ELR (cell line): ENCODE measurements at places on chromosomes 2 and 18.

DNA sequence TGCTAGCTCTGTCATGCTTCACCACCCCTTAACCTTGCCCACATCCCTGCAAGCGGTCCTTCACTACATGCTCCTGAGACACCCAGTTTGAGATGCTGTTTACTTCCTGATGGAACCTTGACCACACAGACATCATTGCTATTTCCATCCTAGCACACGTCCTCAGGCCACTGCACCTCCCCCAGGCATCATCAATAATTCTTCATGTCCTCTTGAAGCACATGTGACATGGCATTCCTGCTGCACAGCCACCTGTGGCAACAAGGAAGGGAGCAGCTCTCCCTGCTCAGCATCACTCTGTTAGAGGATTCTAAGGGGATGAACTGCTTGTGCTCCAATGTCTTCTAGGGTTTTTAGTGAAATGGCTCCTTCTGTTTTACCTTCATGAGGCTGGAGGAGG is 26.1 kb upstream of the ST3GAL5 start:
- no peak for DNase-seq

GRCh38 chr18:70046796-70047195 is 99.1 kb upstream of the CD226 start:
- no peak for DNase-seq

GRCh38 chr2:227570615-227571014 is 28.1 kb upstream of the SCYGR2 start:
- no peak for DNase-seq

DNA sequence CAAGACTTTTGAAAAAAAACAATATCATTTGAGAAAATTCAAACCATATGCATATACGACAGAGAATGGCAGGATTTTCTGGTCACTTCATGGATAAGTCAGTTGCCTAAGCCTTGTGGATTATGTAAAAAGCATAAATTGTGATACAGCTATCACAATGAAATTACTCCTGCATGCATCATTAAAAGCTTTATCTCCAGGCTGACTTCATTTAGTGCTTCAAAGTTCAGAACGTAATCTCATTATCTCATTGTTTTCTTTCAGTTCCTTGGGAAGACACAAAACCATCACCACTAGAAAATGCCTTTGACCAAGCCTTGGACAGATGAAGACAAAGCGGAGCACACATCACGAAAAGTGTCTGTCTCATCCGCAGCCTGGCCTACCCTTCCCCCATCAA is 57.0 kb downstream of the L3MBTL4 start:
- DNase-seq = no peak

DNA sequence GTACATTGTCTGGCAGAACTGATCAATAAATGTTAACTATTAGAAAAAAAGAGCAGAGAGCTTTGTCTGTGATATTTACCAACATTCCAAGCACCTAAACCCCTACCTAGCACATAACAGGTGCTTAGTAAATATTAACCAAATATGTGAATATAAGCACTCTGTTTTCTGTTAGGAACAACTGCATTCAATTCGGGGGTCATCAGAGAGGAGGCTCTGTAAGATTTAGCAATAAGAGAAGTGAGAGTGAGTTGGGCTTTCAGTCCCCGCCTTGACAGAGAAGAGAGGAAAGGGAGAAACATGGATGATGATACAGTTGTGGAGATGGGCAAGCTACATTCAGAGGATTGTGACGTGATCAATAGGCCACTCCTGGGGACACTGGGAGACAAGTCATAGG is 47.7 kb downstream of the MYOM1 start:
- DNase-seq = no peak

- no peak for DNase-seq
These were observed 288.9 kb upstream of the MYT1L start for GRCh38 chr2:2619995-2620394.

DNA sequence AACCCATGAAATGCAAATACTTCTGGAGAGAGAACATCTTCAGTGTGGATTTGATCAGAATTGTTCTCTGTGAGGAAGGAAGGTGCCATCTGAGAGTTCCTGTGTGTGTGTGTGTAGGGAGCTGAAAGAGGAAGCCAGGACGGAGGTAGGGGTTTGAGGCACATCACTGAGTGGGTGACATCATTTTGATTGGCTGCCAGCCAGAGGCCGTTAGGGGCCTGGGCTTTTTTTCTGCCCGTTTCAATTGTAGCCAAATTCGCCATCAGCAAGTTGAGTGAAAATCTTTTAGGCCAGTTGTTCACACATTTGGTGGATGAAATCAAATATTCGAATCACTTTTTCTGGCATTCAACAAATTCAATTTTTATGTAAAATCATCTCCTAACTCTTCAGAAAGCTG is 48.9 kb downstream of the TSN start:
- peak; percentile 33 for DNase-seq

DNA sequence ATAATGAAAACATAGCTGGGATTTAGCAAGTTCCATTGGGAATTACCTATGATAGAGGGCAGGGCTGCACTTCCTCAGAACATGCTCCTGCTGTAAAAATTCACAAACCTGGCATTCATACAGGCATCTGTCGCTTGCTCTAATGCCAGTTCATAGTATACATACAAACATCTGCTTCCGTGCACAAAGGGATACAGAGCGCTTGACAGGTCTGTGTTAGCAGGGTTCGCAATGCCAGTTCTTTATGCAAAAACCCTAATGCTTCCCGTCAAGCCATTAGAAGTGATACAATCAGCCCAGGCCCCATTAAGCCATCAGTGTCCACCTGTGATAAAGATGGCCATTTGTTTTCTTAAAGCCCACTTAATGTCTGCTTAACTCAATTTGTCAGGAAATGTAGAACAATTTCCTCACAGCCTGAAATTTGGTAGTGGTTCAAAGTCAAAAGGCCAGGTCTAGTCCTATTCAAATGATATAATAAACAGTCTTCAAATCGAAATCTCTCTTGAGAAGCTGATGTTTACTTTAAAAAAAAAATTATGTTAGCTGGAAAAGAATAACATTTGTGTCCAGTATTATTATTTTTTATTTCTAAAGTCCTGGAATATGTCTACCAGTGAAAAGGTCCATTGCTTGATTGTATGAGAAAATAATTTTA is 556.3 kb downstream of the ARHGAP15 start:
- no peak for DNase-seq

DNA sequence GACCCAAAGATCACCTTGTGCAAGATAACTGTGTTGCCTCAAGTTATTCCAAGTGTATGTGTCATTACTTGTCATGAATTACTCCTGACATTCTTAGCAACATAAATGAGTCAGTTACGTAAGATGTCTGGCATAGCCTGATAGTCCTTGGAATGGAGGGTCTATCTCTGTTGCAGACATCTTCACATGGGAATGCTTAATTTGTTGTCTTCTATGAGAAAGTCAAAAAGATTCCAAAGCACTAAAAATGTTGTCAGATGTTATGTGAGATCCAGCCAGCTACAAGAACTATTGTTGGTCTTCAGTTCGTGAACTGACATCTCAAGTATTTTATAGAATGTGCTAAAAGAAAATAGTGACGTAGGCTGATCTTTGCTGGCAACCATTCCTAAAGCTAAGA is 178.2 kb upstream of the RASGRP3 start:
- peak; percentile 56 for DNase-seq

DNA sequence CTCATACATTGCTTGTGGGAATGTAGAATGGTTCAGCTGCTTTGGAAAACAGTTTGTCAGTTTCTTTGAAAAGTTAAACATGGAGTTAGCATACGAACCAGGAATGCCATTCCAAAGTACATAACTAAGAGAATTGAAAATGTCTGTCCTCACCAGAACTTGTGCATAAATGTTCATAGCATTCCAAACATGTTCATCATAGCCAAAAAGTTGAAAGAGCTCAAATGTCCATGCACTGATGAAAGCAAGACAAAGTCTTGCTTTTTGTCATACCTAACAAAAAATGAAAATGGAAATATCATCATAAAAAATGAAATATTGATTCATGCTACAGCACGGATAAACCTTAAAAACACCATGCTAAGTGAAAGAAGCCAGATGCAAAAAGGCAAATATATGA is 408.8 kb upstream of the UBE2E3 start:
- peak; percentile 59 for DNase-seq

GRCh38 chr2:99651930-99652670 is 162.3 kb upstream of the REV1 start:
- DNase-seq = peak; percentile 79

DNA sequence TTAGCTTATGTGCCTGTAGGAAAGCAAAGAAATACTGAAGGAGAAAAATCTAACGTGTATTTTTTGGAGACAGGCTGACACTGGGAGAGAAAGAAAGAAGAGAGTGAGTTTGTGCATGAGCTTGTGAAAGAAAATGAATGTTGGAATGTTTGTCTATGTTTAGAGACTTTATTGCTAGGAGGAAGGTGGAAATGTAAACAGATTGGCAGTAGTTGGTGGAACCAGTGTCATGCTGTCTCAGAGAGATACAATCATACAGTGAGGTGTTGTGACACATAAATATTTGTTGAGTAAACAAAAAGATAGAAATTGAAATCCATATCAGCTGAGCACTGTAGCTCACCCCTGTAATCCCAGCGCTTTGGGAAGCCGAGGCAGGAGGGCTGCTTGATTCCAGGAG is 222.2 kb upstream of the MEIS1 start:
- no peak for DNase-seq

GRCh38 chr18:69883781-69884180 is 63.9 kb downstream of the CD226 start:
- DNase-seq = no peak

DNA sequence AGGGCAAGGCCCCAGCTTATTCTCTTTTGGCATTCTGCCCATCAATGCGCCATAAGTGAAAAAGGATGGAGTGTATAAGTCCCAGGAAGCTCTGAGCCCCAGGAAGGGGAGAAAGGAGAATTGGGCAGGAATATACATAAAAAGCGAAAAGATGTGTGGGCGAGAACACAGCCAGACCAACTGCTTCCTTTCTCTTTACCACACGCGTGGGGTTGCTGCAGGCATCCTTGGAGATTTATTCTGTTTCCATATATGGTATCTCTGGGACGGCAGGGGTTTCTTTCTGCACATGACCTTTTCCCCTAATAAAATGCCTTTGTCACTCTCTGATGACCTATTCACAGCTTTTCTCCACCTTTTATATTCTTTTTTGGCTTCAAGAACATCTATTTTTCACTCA is 440.5 kb downstream of the NBAS start:
- DNase-seq = no peak

- no peak for DNase-seq
These were observed 1.4 kb downstream of the CNTNAP5 start for GRCh38 chr2:124026503-124026902.

- no peak for DNase-seq
These were observed 228.0 kb upstream of the ID2 start for GRCh38 chr2:8453904-8454302.

DNA sequence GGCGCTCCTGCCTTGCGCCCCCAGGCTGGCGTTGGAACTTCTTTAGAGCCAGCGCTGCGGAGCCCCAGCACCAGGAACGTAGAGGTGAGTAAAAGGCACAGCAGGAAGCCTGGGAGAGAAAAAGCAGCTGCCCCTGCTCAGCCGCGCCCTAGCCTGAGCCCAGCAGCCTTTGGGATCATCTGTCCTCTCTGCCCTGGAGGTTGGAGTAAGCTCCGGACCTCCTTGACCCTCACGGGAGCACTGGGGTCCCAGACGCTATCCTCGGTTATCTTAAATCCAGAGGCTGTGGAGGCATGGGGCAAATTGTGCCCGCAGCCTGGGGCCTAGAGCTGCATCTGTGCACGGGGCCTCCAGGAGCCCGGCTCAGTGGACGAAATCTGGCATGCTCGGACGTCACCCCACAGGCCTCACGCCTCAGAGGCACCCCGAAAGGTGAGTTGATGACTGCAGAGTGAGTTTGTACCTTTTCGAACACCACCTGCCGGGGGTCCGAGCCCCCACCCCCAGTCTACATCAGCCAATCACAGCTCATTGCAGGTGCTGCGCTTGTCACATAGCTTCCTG is 1.6 kb upstream of the SLC66A2 start:
- no peak for DNase-seq

DNA sequence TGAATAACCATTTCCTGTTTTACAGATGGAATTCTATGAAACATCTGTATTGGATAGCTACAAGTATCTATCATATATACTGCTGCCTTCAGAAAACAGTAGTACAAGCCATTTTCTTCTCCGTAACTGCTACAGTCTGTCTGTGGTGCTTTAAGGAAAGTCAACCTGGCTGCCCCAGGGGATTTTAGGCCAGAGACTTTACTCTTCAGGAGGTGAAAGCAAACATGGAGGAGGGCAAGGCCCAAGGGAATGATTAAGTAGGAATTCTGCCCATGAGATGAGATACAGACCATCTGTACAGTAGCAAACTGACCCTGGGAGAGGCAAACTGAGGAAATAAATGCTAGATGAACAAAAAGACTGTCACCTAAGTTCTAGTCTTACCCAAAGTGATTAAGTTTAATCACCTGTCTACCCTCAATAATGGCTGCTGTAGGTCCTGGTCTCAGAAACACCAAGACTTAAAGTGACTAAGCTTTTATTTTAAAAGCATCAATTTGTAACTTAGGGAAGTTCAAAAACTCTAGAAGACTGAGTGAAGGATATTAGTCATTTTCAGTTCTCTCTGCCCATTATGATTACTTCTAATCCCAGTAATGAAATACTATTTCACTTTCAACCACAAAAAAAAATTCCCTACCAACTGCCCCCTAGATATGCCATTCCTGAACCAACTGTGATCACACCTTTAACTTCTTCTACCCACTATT is 14.8 kb downstream of the MBD2 start:
- peak; percentile 57 for DNase-seq

DNA sequence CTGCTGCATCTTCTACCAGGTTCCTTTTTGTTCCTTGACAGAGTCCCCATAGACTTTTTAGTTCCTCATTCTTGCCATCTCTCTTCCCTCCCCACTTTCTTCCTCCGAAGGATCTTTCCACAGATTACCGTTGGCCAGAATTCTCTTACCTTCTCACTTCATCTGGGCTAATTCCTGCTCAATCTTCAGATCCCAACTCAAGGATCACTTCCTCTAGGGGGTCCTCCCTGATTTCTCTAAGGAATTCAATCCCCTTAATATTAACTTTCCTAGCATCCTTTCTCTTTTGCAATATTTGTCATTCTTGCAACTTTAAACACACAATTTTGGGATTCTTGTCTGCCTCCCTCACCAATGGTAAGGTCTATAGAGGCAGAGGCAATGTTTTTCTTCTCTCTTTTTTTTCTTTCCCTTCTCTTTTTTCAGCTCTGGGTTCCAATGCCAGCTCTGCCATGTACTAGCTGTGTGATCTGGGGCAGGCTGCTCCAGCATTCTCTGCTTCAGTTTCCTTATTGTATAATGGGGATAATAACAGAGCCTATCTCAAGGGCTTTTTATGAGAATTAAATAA is 5.4 kb upstream of the KCNE4 start:
- no peak for DNase-seq

DNA sequence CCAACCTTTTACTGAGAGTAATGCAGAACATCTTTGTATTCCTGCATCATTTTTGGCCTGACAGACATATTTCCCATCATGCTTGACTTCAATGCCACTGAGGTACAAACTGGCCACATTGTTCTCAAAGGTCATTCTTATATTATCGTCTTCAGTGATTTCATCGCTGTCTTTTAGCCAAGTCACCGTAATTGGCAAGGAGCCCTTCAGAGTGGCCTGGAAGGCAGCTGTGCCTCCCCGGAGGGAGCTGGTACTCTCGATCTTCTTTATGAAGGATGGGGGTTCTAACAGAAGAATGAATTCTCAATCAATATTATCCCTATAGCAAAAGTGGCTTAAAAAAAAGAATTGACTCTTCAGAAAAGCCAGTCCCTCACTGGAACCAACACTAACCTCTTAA is 75.9 kb downstream of the TTN start:
- DNase-seq = no peak
